ENCODE measurements at places on chromosomes 1 and 21. TPM values are rescaled to one million over a fixed set of nuclear protein-coding genes. Genes with fewer than 3 reads are reported as not detected.

GRCh38 chr1:241684108-241684507 is 32.0 kb downstream of the WDR64 start:
- H3K4me1 ChIP-seq, result peaks cover 20% of the 10 kb centered on the region
- H3K4me3 ChIP-seq, result no peak overlapping the region
- H3K36me3 ChIP-seq, result no peaks in the 10 kb centered on the region
- no peaks in the 10 kb centered on the region for H3K27me3 ChIP-seq

- no peaks in the 10 kb centered on the region for H3K4me1 ChIP-seq
- H3K27ac ChIP-seq, result no peak overlapping the region
- H3K36me3 ChIP-seq, result no peaks in the 10 kb centered on the region
- no peak overlapping the region for H3K4me3 ChIP-seq
- DNase-seq, result no peak
- H3K27me3 ChIP-seq, result no peaks in the 10 kb centered on the region
Observed at GRCh38 chr1:222370081-222370912, 177.6 kb downstream of the HHIPL2 start.

DNA sequence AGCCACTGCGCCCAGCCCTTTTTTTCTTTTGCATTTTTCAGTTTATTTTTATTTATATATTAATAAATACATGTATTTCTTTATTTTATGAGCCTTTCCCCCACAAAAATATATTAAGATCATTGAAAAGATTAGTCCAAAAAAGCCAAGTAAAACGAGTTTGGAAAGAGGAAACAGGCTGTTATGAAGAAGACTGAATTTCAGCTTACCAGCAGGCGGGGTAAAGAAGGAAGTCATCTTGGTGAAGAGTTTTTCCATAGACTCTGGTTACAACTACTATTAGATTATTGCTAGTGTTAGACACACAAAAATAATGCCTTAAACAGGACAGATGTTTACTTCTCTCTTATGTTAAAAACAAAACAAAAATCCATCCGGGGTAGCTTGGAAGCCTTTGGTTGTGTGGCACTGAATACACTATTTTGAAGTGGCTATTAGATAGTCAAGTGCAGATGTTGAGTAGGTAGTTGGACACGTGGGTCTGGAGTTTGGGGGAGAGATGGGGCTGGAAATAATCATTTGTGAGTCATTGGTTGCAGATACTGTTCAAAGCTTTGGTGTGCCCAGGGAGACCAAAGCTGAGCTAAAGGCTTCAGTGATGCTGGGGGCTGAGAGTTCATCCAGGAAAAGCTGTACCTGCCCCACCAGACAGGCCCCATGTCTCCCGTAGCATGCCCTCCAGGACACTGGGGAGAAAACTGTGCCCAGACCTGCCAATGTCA is 8.7 kb upstream of the LRRC71 start:
- H3K36me3 ChIP-seq, result no peaks in the 10 kb centered on the region
- no peak overlapping the region for H3K4me3 ChIP-seq
- no peaks in the 10 kb centered on the region for H3K27me3 ChIP-seq
- DNase-seq, result no peak

DNA sequence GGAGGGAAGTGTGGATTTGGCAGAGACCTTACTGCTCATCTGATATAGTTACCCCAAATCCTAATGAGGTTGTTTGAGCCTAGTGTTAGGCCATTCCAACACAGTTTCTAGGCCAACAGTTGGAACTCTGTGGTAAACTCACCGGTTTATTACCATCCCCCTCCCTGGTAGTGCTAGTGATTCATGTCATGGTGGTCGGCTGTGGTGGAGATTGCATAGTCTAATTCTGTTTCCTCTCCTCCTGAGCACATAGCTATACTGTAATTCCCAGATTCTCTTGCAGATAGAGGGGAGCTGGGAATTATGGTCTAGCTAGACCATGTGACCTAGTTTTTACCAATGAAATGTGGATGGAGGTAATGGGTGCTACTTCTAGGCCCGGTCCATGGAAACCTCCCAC is 123.7 kb upstream of the KIF26B start:
- H3K27ac ChIP-seq, result no peak overlapping the region
- H3K4me1 ChIP-seq, result no peaks in the 10 kb centered on the region
- no peak for DNase-seq
- H3K27me3 ChIP-seq, result no peaks in the 10 kb centered on the region
- no peaks in the 10 kb centered on the region for H3K36me3 ChIP-seq
- H3K4me3 ChIP-seq, result no peak overlapping the region

DNA sequence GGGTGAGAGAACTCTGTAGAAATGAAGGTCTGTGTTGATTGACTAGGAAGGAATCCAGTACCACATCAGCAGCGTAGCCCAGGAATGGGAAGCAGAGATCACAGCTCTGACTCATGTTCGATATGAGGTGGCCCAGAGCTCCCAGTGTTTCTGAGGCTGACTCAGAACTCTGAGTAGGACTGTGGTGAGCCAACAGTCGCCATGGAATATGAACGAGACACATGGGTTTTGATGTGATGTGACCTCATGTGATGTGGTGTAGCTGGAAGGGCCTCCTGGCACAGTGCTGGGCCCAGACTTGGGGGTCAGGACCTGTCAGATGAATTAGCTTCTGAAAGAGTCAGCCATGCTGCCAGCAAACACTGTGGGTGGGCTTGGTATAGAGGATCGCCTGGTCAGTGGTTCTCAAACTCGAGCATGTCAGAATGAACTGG is 237.0 kb downstream of the MRPL39 start:
- no peaks in the 10 kb centered on the region for H3K4me1 ChIP-seq
- no peaks in the 10 kb centered on the region for H3K27me3 ChIP-seq
- H3K27ac ChIP-seq, result no peak overlapping the region
- H3K36me3 ChIP-seq, result no peaks in the 10 kb centered on the region

RGS8 gene
- total RNA-seq, result not detected

ESPN gene
- 97.1 TPM for total RNA-seq

SIK1 gene
- total RNA-seq, result 42.0 TPM

SEC22B gene
- 20.0 TPM for total RNA-seq

IVL gene
- not detected for total RNA-seq

All from right lobe of liver (tissue), 6 donors.